ENCODE measurements at places on chromosomes 3 and 15.

DNA sequence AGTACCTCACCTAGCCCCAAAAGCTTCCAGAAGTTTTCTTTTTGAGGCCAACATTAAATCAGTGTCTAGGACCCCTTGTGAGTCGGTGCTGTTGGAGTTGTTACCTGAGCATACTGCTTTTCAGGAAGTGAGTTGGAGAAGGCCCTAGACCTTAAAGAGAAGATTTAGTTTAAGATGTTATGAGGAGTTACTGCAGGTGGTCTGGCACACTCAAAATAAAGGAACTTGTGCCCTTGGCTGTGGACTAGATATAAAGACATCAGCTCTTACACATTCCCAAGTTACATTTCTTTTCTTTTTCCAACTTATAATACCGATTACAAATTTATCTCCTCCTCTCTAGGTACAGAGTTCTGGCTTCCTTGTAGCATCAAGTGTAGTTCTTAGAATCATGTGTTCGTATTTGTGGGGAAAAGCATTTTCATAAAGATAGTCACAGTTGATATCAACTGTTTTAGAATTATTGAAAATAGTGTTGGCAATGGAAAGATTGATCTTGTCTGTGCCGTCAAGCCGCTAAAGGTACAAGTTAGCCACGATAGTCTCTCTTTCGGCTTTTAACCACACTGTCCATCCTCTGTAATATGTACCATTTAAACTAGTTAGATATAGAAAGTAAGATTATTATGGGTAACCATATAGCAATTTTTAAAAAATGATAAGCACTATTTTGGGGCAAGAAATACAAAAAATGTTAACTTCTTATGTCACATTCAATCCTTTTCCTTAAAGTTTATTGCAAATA is 8.6 kb downstream of the ZIC1 start:
- DNase-seq, result no peak

DNA sequence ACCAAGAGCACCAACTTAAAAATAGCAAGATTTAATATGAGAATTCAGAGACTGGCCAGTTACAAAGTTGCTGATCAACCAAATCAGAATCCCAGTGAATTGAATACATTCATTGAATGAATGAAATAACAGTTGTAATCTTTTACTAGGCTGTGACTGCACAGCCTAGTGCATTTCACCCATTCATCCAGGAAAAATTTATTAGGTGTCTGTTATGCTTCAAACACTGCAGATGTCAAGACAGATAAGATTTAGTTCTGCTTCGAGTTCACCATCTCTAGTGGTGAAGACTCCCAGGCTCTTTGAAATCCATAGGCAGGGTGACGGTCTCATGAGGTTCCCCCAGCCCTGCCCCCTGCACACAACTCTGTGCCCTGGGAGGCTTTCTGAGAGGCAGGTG is 28.9 kb downstream of the TGM4 start:
- DNase-seq, result no peak

DNA sequence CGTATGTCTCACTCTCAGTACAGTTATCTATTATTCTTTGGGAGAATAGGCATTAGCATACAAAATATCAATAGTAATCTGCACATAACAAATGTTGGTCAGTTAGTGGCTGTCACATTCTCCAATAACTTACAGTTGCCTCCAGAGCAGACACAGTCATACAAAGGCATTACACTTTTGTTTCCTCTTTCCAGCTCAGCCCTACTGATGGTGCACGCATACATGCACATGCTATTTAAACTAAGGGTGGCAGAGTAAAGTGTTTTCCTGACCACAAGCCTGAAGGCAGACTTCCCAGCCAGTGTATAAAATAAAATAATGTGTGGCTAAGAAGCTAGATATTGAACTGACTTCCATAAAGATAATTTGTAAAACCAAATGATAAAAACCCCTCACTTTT is 47.6 kb downstream of the PHLDB2 start:
- peak; percentile 71 for DNase-seq

- DNase-seq, result no peak
Measured at GRCh38 chr3:52800079-52800478, 5.5 kb downstream of the ITIH3 start.

GRCh38 chr3:177224414-177224813 is 27.1 kb upstream of the TBL1XR1 start:
- DNase-seq, result no peak

- DNase-seq, result peak; percentile 4
Measured at GRCh38 chr3:126013751-126014156, 44.8 kb downstream of the ROPN1B start.

DNA sequence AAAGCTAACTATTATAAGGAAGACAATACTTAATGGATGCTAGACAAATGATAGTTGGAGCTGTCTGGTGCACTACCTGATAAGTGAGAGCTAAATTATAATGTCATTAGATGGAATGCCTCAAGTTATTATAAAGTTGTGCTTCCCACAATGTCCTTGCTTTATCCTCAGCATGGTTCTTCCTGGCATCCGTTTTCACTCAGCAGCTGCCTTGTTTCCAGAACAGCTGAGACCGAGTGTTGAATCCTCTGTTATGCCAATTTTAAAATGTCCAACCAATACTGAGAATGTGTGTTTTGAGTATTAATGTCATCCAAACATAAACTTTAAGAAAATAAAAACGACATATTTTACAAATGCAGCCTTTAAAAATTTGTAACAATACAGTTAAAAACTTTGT is 286.7 kb upstream of the SOX2 start:
- DNase-seq, result no peak

GRCh38 chr3:111035902-111036301 is 35.7 kb upstream of the NECTIN3 start:
- DNase-seq, result no peak

GRCh38 chr3:168820810-168821415 is 725.2 kb upstream of the GOLIM4 start:
- no peak for DNase-seq

DNA sequence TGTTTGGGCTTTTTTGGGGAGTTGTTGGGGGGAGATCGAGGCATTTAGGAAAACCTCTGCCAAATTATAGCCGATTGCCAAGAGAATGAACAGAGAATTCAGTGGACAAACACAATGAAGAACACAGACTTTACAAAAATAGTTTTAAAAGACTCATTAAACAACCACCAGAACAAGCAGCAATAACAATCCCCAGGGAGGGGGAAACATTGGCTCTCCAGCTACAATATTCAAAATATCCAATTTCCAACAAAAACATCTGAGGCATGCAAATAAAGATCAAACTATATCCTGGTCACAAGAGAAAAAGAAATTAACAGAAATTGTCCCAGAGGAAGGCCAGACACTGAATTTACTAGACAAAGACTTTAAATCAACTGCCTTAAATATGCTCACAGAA is 24.5 kb upstream of the ANKRD28 start:
- no peak for DNase-seq

DNA sequence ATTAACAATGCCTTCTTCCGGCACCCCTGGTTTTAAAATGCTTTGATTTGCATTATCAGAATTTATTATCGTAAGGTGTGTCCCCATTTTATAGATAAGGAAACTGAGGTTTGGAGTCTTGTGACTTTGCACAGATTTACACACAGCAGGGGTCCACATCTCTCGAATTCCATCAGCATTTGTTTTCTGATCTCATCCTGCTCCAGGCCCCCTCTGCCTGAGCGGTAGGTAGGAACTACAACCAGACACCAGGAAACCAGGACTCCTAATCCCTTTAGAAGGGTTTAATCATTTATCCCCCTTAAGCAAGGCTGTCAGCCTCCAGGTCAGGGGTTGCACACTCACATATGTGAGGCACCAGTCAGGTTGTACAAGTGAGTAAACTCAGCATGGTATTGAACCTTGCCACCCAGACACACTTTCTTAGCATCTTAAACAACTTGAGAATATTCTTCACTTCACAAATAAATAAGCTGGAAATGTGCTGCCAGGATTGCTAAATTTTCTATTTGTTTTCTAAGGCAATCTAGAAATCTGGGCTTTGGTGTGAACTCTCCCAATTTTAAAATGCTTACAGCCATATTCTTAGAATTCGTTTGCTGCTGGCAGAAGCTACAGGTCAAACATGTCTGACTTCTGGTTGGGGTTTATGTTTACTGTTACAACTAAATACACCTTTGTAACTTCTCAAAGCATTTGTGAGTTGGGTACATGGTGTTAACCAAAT is 31.7 kb upstream of the CMTM7 start:
- no peak for DNase-seq

- no peak for DNase-seq
Measured at GRCh38 chr3:126659915-126660886, 5.3 kb upstream of the TXNRD3 start.

GRCh38 chr3:186665625-186666188 is at the start of gene HRG:
HRG (plus strand) TSS chr3:186666014; CDS start chr3:186666032, 18 bp downstream.
- DNase-seq, result no peak

GRCh38 chr3:145219355-145220235 is 941.4 kb downstream of the PLOD2 start:
- no peak for DNase-seq

GRCh38 chr3:192564611-192565010 is 162.7 kb downstream of the FGF12 start:
- DNase-seq, result no peak

DNA sequence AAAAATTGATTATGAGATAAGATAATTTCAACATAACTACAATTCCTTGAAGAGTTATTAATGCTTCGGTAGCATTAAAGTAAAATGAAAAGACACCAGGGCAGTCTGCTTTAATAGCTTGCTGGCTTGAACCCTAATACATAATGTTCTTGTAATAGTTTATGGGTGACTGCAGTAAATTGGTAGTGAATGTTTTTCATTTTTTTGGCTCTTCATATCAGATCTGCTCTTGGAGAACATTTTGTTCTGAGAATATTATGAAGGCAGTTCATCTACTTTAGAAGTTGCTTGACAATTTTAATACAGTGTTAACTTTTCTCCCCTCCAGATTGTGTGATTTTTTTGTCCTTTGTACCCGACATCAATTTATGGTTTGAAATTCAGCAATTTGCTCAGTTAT is 128.4 kb downstream of the ZBTB20 start:
- no peak for DNase-seq

- DNase-seq, result no peak
Measured at GRCh38 chr3:113223475-113224281, 12.3 kb downstream of the BOC start.

DNA sequence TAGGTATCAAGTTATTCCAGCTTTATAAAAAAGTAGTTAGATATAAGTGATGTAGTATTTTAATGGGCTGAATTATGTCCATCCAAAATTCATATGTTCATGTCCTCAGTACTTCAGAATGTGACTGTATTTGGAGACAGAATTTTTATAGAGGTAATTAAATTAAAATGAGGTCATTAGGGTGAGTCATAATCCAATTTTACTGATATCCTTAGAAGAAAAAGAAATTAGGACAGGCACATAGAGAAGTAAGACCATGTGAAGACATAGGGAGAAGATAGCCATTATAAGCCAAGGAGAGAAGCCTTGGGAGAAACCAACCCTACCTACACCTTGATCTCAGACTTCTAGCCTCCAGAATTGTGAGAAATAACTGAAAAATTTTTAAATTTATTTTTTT is 30.3 kb downstream of the RAP2B start:
- no peak for DNase-seq

DNA sequence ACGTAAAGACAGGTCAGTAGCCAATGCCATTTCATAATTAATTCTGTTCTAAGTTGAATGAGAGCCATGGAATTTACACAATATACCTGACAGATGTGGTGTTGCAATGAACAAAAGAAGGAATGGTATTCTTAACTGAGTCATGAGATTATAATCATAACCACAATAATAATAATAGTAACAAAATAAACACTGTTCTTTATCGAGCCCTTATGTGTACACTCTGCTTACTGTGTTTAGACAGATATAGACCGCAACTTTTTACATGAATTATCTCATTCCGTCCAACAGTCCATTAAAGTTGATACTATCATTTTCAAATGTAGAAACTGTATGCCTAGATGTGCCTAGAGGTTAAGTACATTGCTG is 28.2 kb upstream of the SCAANT1 start:
- DNase-seq, result peak; percentile 77

DNA sequence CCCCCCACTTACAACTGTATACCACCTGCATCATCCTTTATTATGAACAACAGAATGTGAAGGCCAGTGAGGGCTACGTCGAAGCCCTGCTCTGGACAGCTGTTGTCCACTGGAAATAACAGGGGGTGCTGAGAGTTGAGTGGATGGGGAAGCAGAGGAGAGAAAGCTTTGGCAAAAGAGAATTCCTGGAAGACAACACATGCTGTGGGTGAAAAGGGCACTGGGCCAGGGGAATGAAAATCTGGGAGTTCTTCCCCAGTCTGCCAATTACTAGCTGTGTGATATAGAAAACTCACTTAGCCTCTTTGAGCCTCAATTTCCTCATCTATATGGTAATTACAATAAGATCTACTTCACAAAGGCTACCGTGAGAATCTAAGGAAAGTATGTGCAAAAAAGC is 40.7 kb downstream of the FSTL1 start:
- DNase-seq, result no peak

- no peak for DNase-seq
Measured at GRCh38 chr3:194749631-194750490, 64.2 kb downstream of the FAM43A start.

DNA sequence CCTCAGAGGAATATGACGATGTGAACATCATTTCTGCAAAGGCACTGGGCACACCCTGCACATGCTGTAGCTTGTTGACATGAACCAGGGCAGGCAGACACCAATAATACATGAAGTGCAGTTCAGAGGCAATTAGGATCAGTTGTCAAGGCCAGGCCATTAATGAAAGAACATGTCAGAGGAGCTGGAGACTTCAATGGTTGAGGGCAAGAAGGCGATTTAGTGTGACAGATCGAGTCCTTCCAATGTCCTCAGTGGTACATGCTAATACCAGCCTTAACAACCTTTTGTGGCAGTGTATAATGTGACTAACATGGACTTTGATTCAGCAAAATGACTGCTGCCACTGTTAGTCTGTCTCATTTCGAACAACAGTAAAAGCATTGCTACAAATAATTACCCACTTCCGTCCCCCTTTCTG is 205.2 kb upstream of the NANOGP8 start:
- no peak for DNase-seq

- DNase-seq, result no peak
Measured at GRCh38 chr3:196645096-196645495, 5.6 kb downstream of the NRROS start.

- DNase-seq, result no peak
Measured at GRCh38 chr3:129663930-129664646, 57.6 kb upstream of the PLXND1 start.

GRCh38 chr3:53101956-53102355 is 28.3 kb downstream of the RFT1 start:
- no peak for DNase-seq

- DNase-seq, result no peak
Measured at GRCh38 chr15:92418864-92419263, 25.2 kb downstream of the ST8SIA2 start.
